Memory B cell (primary cell): ENCODE measurements at places on chromosomes 7 and 10.

DNA sequence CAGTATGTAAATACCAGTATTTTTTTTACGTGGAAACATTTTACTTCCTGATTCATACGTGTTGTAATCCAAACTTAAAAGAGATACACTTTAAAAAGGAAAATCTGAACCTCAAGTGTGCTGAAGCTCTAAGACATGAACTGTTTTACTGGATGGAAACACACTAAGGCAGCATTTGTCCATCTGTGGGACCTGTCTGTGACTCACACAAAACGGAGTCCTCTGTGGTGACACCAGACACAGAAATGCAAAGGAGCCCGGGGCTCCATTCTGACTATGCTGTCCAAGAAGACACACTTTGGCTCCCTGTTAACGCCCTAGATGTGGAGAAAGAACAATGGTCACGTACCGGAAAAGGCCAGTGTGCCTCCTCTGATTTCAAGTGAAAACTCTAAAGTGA lies 23.9 kb downstream of the RNF133 start:
- DNase-seq = no peak

DNA sequence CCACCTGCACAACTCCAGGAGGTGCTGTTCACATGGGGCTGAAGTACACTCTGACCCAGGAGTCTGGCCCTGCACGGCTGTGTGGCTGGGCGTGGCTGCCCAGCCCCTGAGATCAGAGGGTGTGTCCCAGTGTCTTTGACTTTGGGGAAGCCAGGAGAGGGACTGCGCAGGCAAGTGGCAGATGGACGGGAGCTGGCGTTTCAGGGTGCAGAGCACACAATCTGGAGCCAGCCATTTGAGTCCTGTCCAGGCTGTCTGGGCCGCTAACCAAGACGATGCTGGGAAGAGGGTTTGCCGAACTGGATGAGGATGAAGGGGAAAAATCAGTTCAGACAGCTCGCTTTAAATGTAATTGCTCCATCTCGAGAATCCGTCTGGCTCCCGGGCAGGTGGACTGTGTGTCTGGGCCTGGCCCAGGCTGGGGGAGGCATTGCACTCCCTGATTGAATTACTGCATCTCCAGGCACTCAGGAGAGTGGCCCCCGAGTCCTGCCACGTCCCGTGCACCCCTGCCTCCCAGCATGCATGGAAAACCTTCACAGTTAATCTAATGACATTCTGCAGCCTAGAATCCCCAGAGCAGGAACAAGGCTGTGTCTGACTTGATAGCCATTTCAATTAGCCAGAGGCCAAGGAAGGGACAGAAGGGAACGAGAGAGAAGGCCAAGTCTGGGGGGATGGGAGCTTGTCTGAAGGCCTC lies 120.8 kb upstream of the NANOS1 start:
- DNase-seq = no peak

- DNase-seq = no peak
These were observed 176.6 kb upstream of the MKI67 start for GRCh38 chr10:128302808-128303207.

- DNase-seq = no peak
These were observed 134.6 kb upstream of the FGFR2 start for GRCh38 chr10:121732656-121733445.

DNA sequence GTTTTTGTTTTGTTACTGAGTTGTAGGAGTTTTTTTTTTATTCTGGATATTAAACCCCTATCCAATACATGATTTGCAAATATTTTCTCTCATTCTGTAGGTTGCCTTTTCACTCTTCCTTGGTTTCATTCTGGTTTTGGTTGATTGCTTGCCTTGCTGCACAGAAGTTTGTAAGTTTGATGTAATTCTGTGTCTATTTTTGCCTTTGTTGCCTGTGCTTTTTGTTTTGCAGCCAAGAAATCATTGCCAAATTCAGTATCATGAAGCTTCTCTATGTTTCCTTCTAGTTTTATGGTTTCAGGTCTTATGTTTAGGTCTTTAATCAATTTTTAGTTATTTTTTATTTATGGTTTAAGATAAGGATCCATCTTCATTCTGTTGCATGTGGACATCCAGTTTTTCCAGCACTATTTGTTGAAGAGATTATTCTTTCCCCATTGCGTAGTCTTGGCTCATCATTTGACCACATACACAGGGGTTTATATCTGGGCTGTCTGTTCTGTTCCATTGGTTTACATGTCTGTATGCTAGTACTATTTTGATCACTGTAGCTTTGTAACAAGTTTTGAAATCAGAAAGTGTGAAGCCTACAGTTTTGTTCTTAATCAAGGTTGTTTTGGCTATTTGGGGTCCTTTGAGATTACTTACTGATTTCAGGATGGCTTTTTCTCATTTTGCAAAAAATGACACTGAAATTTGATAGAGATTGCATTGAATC lies 26.4 kb downstream of the BMPR1A start:
- no peak for DNase-seq

- no peak for DNase-seq
These were observed 54.3 kb upstream of the NPY start for GRCh38 chr7:24229481-24230226.

DNA sequence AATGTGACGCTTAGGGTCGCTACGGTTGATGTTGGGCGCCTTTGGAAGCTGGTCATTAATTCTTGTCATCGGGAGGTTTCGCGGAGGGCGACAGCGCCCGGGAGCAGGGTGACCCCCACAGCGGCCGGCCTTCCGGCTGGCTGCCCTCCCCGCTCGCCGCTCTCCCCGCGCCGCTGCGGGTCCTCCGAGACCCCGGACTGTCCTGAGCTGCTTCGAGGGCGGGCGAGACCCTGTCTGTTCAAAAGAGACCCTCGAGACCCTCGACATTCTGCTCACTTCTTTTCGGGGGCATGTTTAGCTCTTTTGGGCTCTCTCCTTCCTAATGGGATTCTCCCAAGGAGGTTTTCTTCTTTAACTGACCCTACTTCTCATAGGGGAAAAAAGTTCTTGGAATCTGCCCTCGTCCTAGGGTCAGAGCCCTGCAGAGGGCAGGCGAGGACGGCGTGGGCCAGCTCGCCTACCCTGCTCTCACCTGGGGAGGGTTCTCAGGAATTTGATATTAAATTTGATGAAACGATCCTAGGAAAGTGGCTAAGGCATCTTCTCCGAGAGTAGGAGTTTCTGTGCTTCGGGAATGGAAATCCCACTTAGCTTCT lies 257.0 kb downstream of the OTUD1 start:
- DNase-seq = no peak

DNA sequence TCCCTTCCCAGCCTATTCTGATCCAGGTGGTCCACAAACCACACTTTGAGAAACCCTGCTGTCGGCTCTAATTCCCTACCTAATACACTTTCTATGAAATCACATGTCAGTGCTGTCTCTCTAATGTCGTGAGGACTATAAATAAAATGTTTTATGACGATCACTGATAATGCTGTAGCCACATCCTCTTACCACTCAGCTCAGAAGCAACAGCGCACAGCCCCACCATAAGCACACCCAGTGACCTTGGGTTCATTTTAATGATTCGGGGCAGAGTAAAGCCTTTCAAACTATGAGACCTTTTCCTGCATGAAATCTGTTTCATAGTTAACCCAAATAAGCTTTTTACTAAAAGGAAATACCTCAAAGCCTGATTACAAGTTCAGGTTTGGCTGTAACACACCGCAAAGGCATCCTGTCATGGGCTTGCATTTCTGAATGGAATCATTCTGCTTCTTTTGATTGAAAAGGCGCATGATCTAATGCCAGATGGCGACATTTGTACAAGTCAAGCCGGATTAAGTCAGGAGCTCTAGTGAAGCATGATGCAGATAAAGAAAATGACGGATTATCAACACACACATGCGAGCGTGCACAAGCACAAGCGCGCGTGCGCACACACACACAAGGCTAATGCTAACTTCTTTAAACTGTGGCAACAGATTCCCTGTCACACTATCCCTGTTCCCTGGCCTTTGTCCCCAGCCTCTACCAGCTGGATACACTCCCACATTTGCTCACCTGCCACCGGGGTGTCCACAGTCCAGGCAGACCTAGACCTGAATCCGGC lies 180.5 kb upstream of the PDE1C start:
- DNase-seq = no peak
